Heart left ventricle (tissue), 16 donors: ENCODE measurements at places on chromosomes 3 and 15. TPM values are rescaled to one million over a fixed set of nuclear protein-coding genes. Genes with fewer than 3 reads are reported as not detected.

GRCh38 chr15:51267051-51267702 is 71.2 kb downstream of the CYP19A1 start:
- no peak for DNase-seq

The TMEM158 gene
- 0.62 TPM for total RNA-seq

DNA sequence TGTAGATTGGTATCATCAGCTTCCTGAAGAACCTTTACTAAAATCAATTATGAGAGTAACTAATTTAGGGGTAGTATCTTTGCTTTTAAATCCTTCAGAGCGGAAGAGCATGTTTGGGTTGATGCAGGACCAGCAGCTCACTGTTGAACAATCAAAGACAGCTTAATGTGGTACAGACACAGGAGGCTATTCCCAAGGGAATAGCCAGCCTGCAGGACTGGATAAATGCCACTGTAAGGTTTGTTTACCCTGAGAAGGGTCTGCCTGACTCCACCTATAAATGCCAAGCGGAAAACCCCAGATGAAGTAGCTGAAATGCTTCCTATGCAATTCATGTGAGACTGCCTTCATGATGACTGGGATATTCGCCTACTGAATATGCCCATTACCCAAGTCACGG is 16.0 kb upstream of the STAC start:
- no peak for DNase-seq

DNA sequence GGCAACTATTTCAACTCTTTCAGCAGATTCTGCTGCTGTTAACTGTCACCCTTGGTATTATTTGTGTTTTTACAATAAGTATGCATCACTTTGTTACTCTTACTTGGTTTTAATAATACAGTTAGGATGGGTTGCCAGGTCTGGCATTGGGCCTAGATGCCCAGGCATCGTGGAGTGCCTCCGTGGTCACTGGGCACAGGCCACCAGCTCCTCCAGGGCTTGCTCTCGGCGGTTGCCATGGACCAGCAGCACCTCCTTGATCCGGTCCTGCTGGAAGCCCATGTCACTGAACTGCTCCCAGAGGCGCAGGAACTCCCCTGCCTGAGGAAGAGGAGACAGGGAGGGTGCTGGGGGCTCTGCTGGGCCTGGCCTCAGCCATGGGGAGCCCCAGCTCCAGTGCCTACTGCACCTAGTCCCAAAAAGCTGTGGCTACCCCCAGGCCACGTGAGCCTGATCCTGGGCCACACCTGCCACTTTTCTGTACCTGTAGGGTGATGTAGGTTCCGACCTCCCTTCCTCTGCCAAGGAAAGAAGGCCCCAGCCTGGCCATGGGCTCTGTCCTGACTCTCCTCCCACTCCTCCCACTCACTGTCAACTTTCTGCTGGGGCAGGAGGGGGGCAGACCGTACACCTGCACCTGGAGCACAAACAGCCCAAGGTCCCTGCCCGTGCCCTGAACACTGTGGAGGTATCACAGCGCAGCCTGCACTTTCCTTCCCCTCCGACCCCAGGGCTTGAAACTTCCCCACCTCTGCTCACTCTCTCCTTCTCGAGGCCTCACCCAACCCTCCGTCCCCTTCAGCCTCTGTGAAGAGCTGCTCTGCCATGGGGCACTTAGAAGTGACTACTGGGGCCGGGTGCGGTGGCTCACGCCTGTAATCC is 16.6 kb downstream of the KBTBD13 start:
- no peak for DNase-seq

- DNase-seq, result no peak
These were observed 22.9 kb upstream of the TPM1 start for GRCh38 chr15:63019511-63020109.

DNA sequence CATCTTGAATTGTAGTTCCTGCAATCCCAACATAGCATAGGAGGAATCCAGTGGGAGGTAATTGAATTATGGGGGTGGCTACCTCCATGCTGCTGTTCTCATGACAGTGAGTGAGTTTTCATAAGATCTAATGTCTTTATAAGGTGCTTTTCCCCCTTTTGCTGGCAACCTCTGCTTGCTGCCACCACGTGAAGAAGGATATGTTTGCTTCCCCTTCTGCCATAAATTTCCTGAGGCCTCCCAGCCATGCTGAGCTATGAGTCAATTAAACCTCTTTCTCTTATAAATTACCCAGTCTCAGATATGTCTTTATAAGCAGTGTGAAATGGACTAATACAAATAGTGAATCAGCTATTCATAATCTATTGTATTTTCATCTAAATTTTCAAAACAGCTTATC is 537.3 kb downstream of the EPHA3 start:
- no peak for DNase-seq

DNA sequence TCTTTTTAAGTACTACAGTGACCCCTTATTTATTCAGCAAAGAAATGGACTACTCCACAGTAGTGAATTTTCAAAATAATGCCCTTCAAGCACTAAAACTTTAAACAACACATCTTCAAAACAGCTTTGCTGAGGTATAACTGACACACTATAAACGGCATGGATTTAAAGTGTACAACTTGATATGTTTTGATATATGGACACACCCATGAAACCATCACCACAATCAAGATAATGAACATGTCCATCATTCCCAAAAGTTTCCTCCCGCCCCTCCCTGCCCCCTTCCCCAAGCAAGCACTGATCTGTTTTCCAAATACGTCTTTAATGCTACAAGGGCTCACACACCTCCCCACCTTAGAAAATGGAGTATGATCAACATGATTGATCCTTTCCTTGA is 1.6 kb upstream of the FURIN start:
- DNase-seq, result no peak

GRCh38 chr15:44159492-44159891 is 35.6 kb downstream of the FRMD5 start:
- DNase-seq, result no peak

DNA sequence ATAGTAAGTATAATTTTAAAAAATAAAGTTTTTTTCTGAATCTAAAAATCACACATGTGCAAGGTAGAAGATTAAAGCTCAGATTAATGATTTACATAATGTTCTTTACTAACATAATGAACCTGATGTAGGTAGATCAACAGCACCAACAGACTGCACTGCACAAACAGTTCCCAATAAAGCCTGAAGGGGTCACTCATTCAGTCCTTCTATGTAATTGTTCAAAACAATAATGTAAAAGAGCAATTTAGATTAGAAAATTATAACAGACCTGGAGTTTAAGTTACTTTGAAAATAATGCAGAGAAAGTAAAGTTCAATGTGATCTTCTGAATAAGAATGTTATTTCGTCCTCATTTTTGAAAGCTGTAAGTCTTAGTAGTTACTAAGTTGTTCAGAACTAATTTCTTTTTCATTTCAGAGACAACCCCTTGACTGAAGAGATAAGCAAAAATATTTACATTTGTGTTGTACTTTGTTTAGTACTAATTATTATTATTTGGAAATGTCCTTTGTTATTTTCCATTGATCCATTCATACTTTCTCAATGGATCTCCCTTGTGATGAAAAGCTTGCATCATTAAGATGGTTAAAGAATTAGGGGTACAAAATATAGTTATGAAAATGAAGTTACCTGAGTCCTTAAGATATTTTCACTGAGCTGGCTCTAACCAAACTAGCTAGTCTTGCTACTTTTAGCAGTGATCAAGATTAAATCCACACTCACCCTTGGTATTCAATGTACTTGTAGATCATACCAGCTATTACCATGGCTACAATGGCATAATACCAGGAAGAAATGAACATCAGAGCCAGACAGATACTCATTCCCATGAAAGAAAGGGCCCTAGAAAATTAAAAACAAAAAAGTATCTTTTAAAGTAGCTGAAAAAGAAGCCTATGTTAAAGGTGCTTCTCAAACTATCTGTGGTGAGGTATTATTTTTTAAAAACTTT is 16.8 kb downstream of the EMC4 start:
- DNase-seq, result no peak

DNA sequence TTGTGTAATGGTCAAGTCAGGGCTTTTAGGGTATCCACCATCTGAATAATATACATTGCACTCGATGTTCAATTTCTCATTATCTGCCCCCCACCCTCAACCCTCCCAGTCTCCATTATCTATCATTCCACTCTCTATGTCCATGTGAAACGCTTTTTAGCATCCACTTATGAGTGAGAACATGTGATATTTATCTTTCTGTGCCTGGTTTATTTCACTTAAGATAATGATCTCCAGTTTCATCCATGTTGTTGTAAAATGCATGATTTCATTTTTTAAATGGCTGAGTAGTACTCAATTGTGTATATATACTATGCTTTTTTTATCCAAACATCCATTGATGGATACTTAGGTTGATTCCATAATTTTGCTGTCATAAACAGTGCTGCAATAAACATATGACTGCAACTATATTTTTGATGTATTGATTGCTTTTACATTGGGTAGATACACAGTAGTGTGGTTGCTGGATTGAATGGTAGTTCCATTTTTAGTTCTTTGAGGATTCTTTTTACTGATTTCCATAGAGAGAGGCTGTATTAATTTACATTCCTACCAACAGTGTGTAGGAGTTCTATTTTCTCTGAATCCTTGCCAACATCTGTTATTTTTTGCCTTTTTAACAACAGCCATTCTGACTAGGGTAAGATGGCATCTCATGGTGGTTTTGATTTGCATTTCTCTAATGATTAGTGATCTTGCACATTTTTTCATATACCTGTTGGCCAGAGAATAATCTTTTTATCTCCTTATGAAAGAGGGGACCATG is 332.9 kb upstream of the TGFBR2 start:
- no peak for DNase-seq

GRCh38 chr15:69871511-69872134 is 226.1 kb downstream of the TLE3 start:
- DNase-seq, result no peak

- no peak for DNase-seq
These were observed 602.8 kb downstream of the FOXP1 start for GRCh38 chr3:70980646-70981170.

The ERICH6 gene
- total RNA-seq, result not detected

The HTR3E gene
- not detected for total RNA-seq

DNA sequence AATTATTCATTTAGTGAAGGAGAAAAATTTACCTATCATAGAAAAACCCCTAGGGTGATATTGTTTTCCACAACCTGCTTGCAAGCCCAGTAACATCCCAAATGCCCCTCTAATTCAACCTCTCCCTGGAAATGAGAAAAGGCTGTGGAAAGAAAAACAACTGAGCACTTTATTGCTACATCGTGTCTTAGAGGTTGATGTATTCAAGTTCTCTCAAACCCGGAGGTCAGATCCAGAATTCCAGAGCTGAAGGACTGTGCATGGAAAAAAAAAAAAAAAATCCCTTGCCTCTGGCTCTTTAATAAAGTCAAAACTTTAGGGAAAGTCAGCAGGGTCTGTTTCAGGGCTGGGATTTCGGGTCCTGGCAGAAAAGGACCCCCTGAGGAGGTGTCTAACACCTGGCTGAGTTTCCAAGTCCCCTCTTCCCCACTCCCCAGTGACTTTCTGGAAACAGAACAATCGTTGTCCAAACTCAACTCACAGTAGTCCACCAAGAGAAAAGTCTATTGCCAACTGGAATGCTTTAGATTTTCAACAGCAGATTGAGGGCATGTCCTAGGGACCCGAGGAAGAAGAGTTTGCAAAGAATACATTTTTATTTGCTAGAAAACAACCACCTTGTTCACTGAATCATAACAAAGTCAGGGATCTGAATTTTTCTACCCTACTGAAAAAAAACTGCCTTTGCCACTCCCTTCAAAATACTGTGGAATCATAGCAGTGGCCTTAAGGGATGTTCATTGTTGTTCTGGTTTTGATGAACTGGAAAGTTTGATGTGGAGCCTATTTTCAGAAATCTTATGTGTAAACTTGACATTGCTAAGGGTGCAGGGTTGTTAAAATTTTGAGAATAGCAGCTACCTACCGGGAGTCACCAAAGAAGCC is 207.5 kb upstream of the ADAMTS9 start:
- DNase-seq, result no peak

DNA sequence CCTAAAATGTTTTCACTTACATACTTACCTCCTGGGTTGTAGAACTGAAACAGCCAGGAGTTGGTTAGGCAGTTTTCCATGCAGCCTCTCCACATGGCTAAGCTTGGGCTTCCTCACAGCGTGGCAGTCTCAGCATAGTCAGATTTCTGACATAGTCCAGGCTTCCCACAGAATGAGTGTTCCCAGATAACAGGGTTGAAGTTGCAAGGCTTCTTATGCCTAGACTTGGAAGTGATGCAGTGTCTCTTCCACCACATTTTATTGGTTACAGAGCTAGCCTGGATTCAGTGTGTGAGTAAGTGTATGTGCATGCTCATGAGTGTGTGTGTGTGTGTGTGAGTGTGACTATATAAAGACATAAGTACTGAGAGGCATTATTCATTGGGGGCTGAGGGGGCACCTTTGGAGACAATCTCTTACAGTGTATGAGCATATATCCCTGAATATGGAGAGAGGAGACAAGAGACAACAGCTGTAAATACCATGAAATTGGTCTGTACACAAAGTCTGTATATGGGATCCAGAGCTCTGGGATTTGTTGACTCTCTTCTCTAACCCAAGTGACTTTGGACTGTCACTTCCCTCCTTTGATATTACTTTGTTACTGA is 78.1 kb downstream of the ZNF621 start:
- no peak for DNase-seq

The CSPG5 gene
- total RNA-seq, result 0.25 TPM

The ECE2 gene
- not detected for total RNA-seq

DNA sequence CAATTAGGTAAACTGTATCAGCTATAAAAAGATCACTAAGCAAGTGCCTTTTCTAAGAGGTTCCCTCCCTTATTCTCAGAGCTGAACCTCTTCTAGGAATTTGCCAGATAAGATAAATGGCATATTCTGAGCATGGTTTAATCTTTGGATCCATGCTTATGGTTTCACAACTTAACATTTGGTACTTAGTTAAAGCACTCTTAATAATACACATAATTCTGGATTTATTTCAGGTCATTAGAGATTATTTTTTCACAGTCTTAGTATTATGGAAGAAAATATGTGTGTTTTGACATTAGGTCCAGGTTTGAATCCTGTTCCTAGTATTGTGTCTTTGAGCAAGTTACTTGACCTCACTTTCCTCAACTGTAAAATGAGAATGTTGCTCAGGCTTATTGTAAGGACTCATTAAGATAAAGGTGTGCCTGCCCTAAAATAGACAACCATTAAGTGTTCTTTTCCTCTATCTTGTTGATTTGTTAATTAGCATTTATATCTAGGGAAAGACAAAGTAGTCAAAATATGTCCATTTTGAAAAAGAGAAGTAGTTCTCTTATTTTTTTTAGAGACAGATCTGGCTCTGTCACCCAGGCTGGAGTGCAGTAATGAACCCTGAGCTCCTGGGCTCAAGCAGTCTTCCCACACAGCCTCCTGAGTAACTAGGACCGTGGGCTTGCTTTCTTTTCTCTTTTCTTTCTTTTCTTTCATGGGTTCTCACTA is 43.4 kb downstream of the TSC22D2 start:
- DNase-seq, result no peak
